ENCODE measurements at places on chromosomes 16 and 17. TPM values are rescaled to one million over a fixed set of nuclear protein-coding genes. Genes with fewer than 3 reads are reported as not detected.

The EXOC3L1 gene
- polyA plus RNA-seq = 2.0 TPM

The HIC1 gene
- 10.2 TPM for polyA plus RNA-seq

The CTRL gene
- 12.5 TPM for polyA plus RNA-seq

The SMPD3 gene
- 9.5 TPM for polyA plus RNA-seq

The HAS3 gene
- polyA plus RNA-seq = not detected

The CD300E gene
- polyA plus RNA-seq = not detected

The NUP93 gene
- polyA plus RNA-seq = 39.6 TPM

The EVI2B gene
- 0.34 TPM for polyA plus RNA-seq

The KRTAP9-9 gene
- not detected for polyA plus RNA-seq

The ZNF286A gene
- 18.5 TPM for polyA plus RNA-seq

The NPIPA8 gene
- not detected for polyA plus RNA-seq

The HIGD1B gene
- not detected for polyA plus RNA-seq

The CCL16 gene
- polyA plus RNA-seq = not detected

The BCKDK gene
- polyA plus RNA-seq = 62.1 TPM

The ULK2 gene
- polyA plus RNA-seq = 9.2 TPM

The KRTAP2-3 gene
- not detected for polyA plus RNA-seq

The FOXF1 gene
- 37.4 TPM for polyA plus RNA-seq

The MYH2 gene
- polyA plus RNA-seq = not detected

The THRA gene
- polyA plus RNA-seq = 22.5 TPM

The ASPHD1 gene
- 40.0 TPM for polyA plus RNA-seq

The GRAPL gene
- polyA plus RNA-seq = not detected

GRCh38 chr16:65104471-65104870 is 17.4 kb downstream of the CDH11 start:
- DNase-seq = no peak

- DNase-seq = no peak
These were observed 223.2 kb upstream of the GSE1 start for GRCh38 chr16:85389679-85390470.

DNA sequence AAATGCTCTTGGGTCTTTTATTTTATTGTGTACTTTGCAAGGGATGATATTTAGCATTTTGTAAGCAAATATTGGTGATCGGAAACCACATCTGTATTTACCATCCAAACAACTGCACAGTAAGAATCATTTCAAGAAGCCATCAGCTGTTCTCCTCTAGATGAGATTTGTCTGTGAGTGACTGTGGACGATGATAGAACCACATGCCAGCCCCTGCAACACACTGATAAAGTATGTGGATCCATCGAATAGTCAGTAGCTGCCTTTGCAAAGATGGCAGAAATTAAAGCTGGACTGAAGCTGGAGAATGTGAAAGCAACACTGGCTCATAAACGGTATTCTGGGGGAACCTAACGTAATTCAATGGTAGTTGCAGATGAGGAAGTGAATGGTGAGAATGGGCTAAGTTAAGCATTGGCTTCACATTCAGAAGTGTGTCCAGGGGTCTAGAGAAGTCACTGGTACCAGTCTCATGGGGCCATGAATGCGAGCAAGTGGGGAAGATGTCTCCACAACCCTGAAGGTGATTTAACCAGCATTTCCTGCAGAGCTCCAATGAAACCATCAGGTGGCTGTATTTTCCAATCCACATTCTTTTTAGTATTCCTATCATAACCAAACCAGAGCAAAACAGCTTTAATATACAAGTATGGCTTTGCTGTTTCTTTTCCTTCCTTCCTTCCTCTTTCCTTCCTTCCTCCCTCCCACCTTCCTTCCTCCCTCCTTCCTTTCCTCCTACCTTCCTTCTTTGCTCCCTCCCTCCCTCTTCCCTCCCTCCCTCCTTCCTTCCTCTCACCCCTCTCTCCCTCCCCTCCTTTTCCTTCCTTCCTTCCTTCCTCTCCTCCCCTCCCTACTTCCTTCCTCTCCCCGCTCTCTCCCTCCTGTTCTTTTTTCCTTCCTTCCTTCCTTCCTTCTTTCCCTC is 169.4 kb downstream of the ABCA8 start:
- no peak for DNase-seq

DNA sequence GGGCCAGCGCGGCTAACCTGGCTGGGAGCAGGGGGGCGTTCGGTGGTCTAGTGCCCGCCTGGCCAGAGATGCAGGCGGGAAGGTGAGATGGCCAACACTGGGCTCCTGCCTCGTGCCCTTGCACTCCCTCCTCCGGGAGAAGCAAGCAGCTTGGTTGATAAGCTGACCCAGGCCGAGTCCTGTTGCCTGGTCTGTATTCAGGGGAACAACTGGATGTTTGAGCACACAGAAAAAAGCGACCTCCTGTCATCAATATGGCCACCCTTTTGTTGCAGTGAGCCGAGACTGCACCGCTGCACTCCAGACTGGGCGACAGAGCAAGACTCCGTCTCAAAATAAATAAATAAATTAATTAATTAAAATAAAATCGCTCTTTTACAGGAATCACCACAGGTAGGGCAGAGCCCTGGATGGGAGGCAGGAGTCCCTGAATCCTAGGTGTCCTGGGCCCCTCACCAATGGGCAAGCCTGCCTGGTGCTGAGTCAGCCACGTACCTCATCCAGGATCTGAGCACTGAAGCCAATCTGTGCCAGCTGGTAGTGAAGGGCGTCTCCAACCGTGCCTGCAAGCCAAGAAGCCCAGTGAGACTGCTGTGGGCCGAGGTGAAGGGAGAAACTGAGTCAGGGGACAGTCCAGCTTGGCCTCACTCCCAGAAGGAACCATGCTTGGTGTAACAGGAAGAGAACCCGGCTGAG is 31.8 kb downstream of the HASPIN start:
- no peak for DNase-seq

DNA sequence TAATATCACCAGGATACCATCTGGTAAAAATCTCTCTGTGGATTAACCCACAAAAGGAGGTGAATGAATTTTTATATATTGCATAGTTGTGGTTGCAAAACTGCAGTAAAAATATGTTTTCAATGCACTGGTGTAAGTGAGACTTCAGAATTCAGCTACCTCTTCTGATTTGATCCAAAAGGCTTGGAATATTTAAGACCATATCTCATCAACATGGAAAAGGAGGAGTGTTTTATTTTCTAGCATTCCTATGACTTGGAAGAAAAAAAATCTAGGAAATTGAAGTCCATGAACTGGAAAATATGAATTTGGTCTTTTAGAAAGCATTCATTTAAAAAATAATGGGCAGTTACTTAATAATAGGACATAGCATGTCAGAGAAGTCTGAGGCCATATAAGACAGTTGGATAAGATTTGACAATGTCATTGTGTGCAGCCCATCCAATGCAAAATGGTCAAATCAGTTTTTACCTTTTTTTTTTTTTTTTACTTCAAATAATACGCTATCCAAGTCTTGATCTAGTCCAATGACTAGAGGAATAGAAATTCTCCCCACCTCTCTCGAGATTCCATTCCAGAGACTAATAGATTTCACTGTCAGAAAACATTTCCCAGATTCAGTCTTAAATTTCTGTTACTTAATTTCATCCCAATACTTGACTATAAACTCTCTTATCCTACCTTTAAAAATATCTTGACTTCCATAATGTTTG is 364.9 kb upstream of the PMFBP1 start:
- no peak for DNase-seq

DNA sequence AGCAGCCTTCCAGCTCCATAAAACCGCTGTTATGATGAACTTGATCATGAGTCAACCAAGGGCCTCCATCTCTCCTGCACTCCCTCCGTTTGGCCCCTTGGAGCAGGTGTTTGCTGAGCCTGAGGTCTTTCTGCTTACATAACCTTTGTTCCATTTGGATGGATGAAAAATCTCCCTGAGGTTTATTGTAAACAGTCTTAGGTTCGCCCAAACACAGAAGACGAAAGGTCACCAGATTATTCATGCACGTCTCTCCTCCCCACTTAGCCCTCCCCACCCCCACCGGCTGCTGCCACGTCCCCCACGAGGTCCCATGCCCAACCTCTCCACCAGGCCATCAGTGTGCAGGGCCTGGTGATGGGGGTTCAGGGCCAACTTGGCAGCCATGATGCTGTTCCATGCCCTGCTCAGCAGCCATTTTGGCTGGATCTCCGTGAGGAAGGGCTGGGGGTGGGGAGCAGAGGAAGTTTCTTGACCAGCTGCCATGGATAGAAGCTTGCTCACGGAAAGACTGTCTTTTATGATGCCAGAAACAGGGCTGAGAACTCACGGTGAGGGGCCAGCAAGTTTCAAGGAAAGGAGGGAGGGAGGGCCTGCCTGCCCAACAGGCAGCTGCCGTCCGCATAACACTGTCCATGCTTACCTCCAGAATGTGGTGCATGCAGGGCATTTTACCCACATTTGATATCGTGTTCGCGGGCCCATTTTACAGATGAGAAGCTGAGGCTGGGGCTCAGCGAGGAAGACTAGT is 47.8 kb upstream of the FOXF1 start:
- DNase-seq = peak; percentile 72

- DNase-seq = no peak
These were observed 408.9 kb downstream of the PMP22 start for GRCh38 chr17:14856176-14856575.

- DNase-seq = no peak
These were observed 5.1 kb upstream of the RANGRF start for GRCh38 chr17:8283356-8283755.

GRCh38 chr16:15777533-15778203 is 79.2 kb downstream of the MYH11 start:
- DNase-seq = peak; percentile 28

DNA sequence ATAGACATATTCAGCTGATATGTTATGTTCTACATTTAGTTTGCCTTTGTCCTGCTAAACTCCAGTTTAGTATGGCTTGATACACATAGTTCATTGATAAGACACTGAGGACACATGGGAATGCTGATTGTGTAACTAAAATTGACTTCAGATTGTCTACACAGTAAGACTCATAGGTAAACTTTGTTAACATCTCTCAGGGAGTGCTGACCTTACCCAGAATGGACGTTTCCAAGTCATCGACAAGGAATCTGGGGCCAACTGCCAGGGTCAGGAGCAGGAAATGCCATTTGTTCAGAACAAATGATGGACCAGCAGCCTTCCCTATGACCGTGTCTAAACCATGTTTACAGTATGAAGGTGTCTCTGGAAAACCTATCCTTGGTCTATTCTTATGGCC is 58.7 kb downstream of the DYNLRB2 start:
- no peak for DNase-seq

- DNase-seq = no peak
These were observed 11.8 kb downstream of the BCAR1 start for GRCh38 chr16:75239542-75240122.

- DNase-seq = peak; percentile 97
These were observed 7.7 kb upstream of the PPL start for GRCh38 chr16:4944333-4945281.

DNA sequence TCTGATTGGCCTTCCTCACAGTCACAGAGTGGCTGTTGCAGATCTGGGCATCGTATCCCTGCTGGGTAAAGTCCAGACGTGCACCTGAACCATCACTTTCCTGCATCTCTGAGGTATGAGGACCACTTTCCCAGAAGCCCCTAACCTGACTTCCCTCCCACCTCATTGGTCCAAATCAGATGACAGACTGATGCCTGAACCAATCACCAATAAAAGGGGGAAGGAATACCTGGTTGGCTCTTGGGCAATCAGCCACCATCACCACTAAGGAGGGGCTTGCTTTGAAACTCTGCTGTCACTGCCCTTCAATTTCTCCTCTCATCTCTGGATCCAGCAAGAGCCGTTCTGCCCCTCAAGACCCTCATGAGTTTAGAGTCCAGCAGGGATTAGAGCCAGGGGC is 13.6 kb upstream of the WFDC1 start:
- DNase-seq = no peak

DNA sequence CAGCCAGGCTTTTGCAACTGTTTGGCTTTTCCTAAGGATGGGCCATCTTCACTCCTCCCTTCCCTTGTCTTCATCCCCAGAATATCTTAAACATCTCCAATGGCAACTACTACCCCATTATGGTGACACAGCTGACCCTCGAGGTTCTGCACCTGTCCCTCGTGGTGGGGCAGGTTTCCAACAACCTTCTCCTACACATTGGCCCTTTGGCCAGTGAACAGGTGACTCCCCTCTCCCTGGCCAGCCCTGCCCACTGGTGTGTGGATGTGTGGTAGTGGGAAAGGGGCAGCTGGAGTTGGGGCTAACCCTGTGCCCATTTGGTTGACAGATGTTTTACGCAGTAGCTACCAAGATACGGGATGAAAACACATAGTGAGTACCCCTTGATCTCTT is 4.7 kb downstream of the TMEM106A start:
- no peak for DNase-seq

GRCh38 chr17:61219460-61219859 is 180.2 kb upstream of the TBX2 start:
- no peak for DNase-seq

- peak; percentile 39 for DNase-seq
These were observed 4.7 kb upstream of the TEKT3 start for GRCh38 chr17:15346066-15346595.

DNA sequence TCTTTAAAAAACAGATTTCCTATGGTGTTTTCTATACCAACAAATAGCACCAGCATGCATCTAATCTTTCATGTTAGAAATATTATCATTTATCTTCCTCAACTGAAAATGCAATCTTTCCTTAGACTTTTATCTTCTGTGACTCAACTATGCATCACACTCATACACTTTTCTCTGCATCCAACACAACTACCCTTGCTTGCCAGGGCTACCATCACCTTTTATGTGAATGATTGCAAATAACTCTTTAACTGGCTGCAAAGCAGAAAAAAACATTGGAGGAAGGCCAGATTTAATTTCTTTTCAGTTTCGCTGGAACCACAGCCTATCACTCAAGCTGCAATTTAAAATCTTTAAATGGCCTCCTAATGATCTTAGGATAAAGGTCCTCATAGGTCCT is 212.9 kb downstream of the CDH8 start:
- DNase-seq = no peak

- DNase-seq = peak; percentile 79
These were observed 4.8 kb downstream of the MT1A start for GRCh38 chr16:56643080-56643778.

GRCh38 chr17:71460943-71461342 is 659.9 kb upstream of the SOX9 start:
- DNase-seq = peak; percentile 54

GRCh38 chr17:33504571-33504970 is 211.5 kb upstream of the ASIC2 start:
- DNase-seq = no peak

DNA sequence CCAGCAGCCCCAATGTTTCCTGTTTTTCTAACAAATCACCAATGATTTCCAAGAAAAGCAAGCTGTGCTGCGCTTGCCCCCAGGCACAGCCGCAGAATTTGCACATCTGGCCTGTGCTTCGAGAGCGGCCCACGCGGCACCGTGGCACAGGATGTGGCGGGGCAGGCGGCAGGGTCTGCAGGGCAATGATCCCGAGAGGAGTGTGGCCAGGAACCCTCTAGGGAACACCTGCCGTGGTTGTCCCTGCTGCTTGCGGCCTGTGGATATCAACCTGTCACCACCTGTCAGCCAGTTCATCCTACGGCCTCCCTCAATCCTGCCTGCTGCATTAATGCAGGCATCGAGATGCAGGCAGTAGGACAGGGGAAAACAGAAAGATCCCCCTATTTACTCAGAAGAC is 24.0 kb downstream of the PIK3R5 start:
- no peak for DNase-seq
